ENCODE measurements at places on chromosomes 2 and 18. TPM values are rescaled to one million over a fixed set of nuclear protein-coding genes. Genes with fewer than 3 reads are reported as not detected.
A peak's percentile ranks its signal among the peaks of the same experiment; 100 is the strongest.

MAL gene
- 129 TPM for total RNA-seq

DYSF gene
- 1.9 TPM for total RNA-seq

NEUROD1 gene
- total RNA-seq: not detected

PSTPIP2 gene
- 16.0 TPM for total RNA-seq

REG1B gene
- not detected for total RNA-seq

GAL3ST2 gene
- total RNA-seq: 1.4 TPM

GKN2 gene
- not detected for total RNA-seq

BUB1 gene
- total RNA-seq: 2.8 TPM

ILKAP gene
- 72.8 TPM for total RNA-seq

RAD51AP2 gene
- total RNA-seq: not detected

STK39 gene
- total RNA-seq: 15.4 TPM

SPATA3 gene
- not detected for total RNA-seq

APOB gene
- total RNA-seq: not detected

TPO gene
- 0.26 TPM for total RNA-seq

GRCh38 chr2:204948822-204949221, 403.5 kb downstream of the PARD3B start:
- H3K27ac ChIP-seq: peak overlapping the region; percentile 21
- no peaks in the 10 kb centered on the region for H3K36me3 ChIP-seq
- peaks cover 48% of the 10 kb centered on the region for H3K4me1 ChIP-seq
- no peak overlapping the region for H3K4me3 ChIP-seq
- no peak for DNase-seq

DNA sequence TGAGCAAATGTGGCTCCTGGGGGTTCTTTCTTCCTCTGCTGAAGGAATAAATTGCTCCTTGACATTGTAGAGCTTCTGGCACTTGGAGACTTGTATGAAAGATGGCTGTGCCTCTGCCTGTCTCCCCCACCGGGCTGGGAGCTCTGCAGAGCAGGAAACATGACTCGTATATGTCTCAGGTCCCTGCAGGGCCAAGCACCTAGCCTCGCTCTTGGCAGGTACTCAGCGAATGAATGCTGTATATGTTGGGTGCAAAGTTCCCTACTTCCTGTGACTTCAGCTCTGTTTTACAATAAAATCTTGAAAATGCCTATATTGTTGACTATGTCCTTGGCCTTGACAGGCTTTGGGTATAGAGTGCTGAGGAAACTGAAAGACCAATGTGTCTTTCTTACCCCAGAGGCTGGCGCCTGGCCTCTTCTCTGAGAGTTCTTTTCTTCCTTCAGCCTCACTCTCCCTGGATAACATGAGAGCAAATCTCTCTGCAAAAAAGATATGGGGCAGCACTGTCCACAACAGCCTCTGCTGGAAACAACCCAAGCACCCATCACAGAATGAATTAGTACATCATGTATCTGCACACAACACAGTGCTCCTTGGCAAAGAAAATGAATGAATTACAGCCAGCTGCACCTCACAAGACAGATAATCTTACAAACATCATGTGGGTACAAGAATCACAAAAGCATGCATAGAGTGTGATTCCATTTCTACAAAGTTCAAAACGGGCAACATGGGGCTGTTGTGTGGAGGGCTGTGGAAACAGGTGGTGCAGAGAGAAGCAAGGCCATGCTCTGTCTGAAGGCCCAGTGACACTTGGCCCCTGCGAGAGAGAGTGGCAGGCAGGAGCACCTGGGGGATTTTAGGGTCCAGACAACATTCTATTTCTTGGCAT, 6.6 kb downstream of the IL1RN start:
- no peak for DNase-seq
- no peak overlapping the region for H3K4me3 ChIP-seq
- no peaks in the 10 kb centered on the region for H3K36me3 ChIP-seq

- peaks cover 6% of the 10 kb centered on the region for H3K27me3 ChIP-seq
- DNase-seq: no peak
- H3K36me3 ChIP-seq: no peaks in the 10 kb centered on the region
Observed at GRCh38 chr2:182822733-182823132, 43.7 kb downstream of the FRZB start.

- no peaks in the 10 kb centered on the region for H3K27me3 ChIP-seq
- peaks cover 2% of the 10 kb centered on the region for H3K36me3 ChIP-seq
- H3K4me1 ChIP-seq: peaks cover 5% of the 10 kb centered on the region
- H3K27ac ChIP-seq: no peak overlapping the region
Observed at GRCh38 chr2:177322801-177323261, 58.3 kb upstream of the NFE2L2 start.

DNA sequence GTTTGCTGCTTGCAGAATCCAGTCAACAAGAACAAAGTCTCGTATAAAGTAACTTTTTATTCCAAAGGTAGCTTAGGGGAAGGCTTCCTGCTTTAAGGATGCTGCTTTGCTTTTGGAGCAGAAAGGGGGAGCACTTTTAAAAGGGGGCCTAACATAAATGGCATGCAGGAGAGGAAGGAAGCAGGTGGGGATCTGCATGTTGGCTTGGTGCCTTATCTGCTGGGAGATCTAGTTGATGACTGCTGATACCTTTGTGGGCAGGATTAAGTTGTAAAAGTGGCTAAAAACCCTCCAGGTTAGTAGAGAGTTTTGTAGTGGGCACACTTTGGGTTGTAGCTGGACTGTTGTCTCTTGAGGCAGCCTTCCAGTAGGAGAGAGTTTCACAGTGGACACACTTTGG, 22.5 kb downstream of the UBR3 start:
- H3K4me3 ChIP-seq: no peak overlapping the region
- H3K36me3 ChIP-seq: no peaks in the 10 kb centered on the region
- H3K4me1 ChIP-seq: no peaks in the 10 kb centered on the region
- no peak for DNase-seq

DNA sequence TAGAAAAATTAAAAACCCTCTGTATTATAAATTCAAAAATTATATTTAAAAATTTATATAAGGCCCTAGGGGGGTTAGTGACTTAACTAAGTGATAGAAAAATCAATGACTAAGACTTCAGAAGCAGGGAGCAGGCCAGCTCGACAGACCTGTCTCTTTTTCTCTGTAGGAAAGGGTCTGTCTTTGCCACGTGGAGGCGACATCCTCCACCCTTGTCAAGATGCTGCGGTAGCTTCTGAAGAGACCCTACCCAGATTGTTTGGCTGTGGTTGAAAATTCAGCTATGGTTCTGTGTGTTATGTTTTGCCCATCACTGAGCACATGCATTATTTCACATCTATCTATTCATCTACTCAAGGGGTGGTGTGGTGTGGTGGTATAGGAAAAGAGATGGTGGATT, 8.2 kb upstream of the SLC4A3 start:
- H3K27ac ChIP-seq: no peak overlapping the region
- no peaks in the 10 kb centered on the region for H3K4me1 ChIP-seq
- DNase-seq: no peak
- peaks cover 11% of the 10 kb centered on the region for H3K36me3 ChIP-seq
- no peaks in the 10 kb centered on the region for H3K27me3 ChIP-seq

- H3K27me3 ChIP-seq: peaks cover 21% of the 10 kb centered on the region
- H3K4me1 ChIP-seq: no peaks in the 10 kb centered on the region
- H3K4me3 ChIP-seq: no peak overlapping the region
- H3K36me3 ChIP-seq: no peaks in the 10 kb centered on the region
Observed at GRCh38 chr2:603427-603826, 73.8 kb downstream of the TMEM18 start.

DNA sequence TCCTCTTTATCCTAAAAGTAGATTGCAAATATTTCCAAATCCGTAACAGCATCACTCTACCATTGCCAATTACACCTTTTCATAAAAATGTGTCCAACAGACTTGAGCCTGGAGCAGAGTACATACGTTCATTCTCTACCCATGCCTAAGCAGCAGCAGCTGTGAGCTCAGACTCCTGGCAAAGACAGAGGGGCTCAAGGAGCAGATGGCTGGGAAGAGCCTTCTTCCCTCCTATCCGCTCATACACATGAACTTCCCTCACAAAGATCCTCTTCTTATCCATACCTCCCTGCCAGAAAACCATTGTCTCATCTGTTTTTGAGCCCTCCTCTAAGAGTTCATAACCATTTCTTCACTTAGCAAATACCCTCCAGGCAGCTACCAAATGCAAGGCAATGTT, 164.3 kb upstream of the ARL4C start:
- no peak for DNase-seq
- H3K4me1 ChIP-seq: no peaks in the 10 kb centered on the region
- H3K27me3 ChIP-seq: peaks cover 8% of the 10 kb centered on the region
- no peaks in the 10 kb centered on the region for H3K36me3 ChIP-seq
- no peak overlapping the region for H3K4me3 ChIP-seq

GRCh38 chr18:77544792-77545191, 295.1 kb downstream of the GALR1 start:
- no peaks in the 10 kb centered on the region for H3K27me3 ChIP-seq
- no peaks in the 10 kb centered on the region for H3K36me3 ChIP-seq
- no peak for DNase-seq
- no peak overlapping the region for H3K27ac ChIP-seq

GRCh38 chr18:24954341-24954740, 397.6 kb downstream of the ZNF521 start:
- H3K4me3 ChIP-seq: no peak overlapping the region
- DNase-seq: no peak
- no peaks in the 10 kb centered on the region for H3K4me1 ChIP-seq
- no peaks in the 10 kb centered on the region for H3K27me3 ChIP-seq
- H3K27ac ChIP-seq: no peak overlapping the region

- DNase-seq: no peak
- no peaks in the 10 kb centered on the region for H3K27me3 ChIP-seq
- H3K27ac ChIP-seq: no peak overlapping the region
- H3K4me3 ChIP-seq: peak overlapping the region; percentile 23
- peaks cover 13% of the 10 kb centered on the region for H3K4me1 ChIP-seq
Observed at GRCh38 chr2:38960609-38961320, 71.1 kb downstream of the ARHGEF33 start.

DNA sequence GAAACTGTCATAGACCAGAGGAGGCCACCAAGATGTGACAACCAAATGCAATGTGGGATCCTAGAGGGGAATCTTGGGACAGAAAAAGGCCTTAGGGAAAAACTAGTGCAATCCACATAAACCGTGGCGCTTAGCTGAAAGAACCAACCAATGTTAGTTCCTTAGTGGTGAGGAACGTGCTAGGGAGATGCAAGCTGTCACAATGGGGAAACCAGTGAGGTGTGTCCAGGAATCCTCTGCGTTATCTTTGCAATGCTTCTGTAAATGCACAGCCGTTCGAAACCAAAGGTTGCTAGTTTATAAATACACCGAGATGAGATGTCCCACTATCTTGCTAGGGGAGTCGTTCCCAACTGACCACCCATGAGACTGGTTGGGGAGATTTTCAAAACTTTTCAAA, 157.0 kb upstream of the ID2 start:
- H3K4me1 ChIP-seq: peaks cover 2% of the 10 kb centered on the region
- no peaks in the 10 kb centered on the region for H3K27me3 ChIP-seq
- H3K36me3 ChIP-seq: no peaks in the 10 kb centered on the region
- no peak overlapping the region for H3K4me3 ChIP-seq
- no peak for DNase-seq
- no peak overlapping the region for H3K27ac ChIP-seq

DNA sequence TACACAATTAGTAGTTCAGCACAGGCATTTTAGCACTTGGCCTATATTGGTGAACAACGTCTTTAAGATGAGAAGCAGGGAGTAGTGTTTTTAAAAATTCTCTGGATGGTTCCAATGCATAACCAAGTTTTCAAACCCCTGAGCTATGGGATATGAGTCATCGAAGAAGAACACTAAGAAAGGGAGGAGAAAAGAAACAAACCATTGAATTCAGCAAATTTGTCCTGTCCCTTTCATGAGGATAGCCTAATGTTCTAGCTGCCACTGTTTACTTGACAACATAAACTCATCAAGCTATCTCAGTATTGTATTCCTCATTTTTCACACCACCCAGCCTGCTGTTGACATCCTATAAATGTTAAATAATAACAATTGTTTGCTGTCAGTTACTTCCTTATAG, 158.0 kb downstream of the BARD1 start:
- no peak for DNase-seq
- H3K4me1 ChIP-seq: no peaks in the 10 kb centered on the region
- no peak overlapping the region for H3K27ac ChIP-seq

DNA sequence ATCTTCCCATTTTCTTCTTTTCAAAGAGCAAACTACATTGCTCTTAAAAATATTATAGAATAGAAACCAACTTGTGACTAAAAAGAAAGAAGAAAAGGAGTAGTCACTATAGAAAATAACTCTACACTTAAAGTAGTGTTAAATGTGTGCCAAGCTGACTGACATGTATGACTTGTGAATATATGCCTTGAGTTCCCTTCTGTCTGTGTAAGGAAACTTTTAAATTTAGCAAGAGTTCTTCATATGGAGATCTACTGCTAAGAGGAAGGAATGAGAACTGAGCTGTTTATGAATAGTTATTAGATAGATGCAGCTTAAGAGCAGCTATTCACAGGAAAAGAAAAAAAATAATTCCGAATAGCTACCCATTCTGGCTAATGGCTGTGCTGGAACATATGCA, 1221.7 kb upstream of the ZEB2 start:
- no peak overlapping the region for H3K4me3 ChIP-seq
- no peaks in the 10 kb centered on the region for H3K4me1 ChIP-seq
- no peak overlapping the region for H3K27ac ChIP-seq
- no peak for DNase-seq

DNA sequence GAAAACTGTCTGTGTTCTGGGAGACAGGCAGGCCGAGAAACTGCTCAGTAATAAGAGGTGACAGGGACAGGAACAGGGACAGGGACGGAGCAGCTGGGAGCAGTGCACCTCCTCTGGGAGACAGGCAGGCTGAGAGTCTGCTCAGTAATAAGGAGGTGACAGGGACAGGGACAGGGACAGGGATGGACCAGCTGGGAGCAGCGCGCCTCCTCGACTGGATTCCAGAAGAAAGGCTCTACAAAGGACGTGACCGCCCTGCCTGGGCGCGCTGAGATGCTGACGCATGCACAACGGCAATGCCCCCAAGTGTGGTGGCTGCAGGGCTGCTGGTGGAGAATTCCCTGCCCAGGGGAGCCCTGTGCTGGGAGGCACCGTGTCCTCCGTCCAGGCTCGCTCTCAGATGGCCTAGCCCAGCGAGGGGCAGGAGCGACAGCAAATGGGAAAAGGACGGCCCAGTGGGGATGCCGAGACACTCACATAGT, 44.2 kb upstream of the PXDN start:
- no peaks in the 10 kb centered on the region for H3K36me3 ChIP-seq
- DNase-seq: no peak
- no peaks in the 10 kb centered on the region for H3K27me3 ChIP-seq
- H3K4me1 ChIP-seq: no peaks in the 10 kb centered on the region

- peaks cover 4% of the 10 kb centered on the region for H3K36me3 ChIP-seq
- no peak overlapping the region for H3K27ac ChIP-seq
- H3K27me3 ChIP-seq: no peaks in the 10 kb centered on the region
Observed at GRCh38 chr2:207885010-207885409, 115.3 kb upstream of the FZD5 start.

- no peak overlapping the region for H3K27ac ChIP-seq
- H3K36me3 ChIP-seq: no peaks in the 10 kb centered on the region
- no peaks in the 10 kb centered on the region for H3K4me1 ChIP-seq
- H3K27me3 ChIP-seq: no peaks in the 10 kb centered on the region
Observed at GRCh38 chr2:1406434-1406833, 6.8 kb upstream of the TPO start.

Data from T-cell (primary cell).